ENCODE measurements at places on chromosomes 4 and X.
A peak's percentile ranks its signal among the peaks of the same experiment; 100 is the strongest.

- DNase-seq = no peak
These were observed 103.1 kb downstream of the NPNT start for GRCh38 chr4:105998171-105999063.

DNA sequence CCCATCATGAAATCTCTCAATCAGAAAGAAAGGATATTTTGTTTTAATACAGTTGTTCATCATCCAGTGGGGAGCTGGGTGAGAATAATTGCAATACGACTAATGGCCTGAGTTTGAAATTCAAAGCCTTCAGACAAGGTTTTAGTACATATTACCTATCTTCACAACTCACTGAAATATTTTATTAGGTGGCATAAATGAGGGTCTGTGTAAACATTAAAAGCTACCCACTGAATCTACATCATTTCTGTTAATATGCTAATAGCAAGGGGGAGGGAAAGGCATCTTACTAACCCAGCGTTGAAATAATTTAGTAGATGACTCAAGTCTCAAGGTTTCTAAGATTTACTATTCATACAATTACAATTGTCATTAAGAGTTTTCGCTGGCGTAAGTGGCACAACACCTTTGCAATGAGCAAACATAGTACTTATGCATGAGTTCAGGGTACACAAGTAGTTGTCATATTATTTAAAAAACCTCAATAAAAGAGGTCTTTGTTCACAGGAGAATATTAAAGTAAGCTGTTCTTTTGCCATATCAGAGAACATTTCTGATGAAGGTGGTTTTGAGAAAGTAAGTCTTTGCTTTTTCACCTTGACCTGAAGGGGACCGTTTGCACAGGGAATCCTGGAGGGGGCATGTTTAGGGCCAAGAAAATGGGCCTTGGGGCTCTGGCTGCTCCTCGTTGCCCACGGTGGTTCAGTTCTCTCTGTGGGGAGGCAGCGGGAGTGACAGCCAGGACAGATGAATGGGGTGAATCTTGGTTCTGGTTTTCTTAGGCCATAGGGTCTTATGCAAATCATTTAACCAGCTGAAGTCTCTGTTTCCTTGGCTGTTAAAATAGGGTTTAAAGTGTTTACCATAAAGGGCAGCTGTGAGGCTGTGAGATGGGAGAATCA lies 4.5 kb upstream of the RHOH start:
- DNase-seq = no peak

- DNase-seq = no peak
These were observed 17.1 kb downstream of the GAB1 start for GRCh38 chr4:143353797-143354196.

- no peak for DNase-seq
These were observed 62.9 kb downstream of the MAOA start for GRCh38 chrX:43718956-43719355.

DNA sequence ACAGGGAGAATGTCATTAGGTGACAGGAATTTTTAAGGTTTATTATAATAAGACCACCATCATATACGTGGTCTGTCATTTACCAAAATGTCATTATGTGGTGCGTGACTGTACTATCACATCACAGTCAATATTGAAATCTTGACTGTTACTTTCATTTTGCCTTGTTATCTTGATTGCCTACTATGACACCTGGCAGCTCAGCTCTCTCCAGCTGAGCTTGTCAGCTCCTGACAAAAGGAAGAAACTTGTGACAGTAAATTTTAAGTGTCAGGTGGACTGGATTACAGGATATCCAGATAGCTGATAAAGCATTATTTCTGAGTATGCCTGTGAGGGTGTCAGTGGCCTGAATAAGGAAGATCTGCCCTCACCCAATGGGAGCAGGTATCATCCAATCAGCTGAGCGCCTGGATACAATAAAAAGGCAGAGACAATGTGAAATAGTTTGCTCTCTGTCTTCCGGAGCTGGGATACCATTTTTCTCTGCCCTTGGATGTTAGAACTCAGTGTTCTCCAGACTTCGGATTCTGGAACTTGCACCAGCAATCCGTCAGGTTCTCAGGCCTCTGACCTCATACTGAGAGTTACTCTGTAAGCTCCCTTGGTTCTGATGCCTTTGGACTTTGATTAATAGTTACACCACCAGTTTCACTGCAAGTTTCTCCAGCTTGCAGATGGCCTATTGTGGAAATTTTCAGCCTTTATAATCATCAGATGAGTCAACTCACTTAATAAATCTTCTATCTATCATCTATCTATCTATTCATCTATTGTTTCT lies 1454.7 kb upstream of the IGFBP7 start:
- DNase-seq = no peak

DNA sequence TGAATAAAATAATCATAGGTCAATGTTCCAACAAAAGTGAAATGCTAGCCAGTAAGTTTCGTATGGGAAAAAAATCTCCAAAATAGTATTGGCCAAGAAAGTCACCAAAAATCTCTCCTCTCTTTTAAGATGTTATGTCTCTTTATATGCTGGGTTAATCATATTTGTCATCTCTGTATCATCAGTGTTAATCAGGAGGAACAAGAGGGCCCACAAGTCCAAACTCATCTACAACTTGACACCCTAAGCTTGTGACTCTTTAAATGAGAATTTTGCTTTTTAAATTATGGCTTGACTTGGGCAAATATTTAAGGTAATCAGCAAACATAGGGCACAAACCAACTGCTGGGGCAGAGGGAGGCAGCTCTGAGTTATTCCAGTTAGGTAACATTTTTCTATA lies 75.5 kb downstream of the AMMECR1 start:
- no peak for DNase-seq

DNA sequence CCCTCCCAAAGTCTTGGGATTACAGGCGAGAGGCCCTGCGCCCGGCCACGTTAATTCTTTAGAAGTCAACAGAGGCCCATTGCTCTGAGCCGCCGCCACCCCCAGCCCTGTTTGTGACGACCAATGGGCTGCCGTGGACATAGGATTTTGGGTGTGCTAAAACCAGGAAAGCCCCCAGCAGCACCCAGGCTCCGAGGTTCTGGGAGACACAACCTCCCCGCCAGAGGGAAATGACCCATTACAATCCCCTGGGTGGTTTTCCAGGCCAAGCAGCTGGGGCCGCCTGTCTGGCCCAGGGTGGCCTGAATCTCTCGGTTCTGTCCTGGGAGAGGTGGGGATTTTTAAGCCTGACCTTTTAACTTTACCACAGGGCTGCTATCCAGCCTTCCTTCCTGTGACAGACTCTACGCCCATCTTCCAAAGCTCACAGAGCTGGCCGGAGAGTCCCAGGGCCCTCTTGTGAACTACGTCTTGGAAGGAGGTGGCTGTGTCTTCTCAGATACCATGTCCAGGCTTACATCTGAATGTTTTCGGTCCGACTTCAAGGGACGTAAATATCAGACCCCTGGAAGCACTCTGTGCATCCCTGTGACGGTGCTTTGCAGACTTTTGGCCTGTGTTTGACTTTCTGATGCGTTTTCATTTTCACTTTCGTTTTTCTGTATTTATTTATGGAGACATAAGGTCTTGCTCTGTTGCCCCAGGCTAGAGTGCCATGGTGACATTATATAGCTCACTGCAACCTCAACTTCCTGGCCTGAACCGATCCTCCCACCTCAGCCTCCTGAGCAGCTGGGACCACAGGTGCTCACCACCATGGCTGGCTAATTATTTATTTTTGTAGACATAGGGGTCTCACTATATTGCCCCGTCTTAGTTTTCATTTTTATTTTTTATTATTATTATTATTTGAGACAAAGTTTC lies 36.0 kb downstream of the P2RY8 start:
- no peak for DNase-seq

- DNase-seq = no peak
These were observed 66.0 kb upstream of the GEMIN8 start for GRCh38 chrX:14095702-14096101.

- DNase-seq = no peak
These were observed 527 bp downstream of the NOA1 start for GRCh38 chr4:56976837-56977320.

DNA sequence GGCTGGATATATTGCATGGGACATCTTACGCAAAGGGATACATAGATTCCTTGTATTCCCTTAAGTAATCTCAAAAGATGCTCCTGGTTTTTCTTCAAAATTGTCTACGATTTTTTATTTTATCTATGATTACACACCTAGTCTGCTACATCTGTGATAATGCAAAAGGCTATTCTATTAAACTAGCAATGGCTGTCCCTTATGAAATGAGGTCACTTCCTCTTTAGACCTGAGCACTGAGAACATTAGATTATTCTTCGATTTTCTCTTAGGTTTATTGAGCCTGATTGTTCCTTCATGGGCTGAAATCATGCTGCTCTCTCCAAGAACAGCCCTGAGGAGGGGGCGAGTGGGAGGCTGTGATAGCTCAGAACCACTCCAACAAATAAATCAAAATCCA lies 126.8 kb upstream of the ENPP6 start:
- DNase-seq = no peak

DNA sequence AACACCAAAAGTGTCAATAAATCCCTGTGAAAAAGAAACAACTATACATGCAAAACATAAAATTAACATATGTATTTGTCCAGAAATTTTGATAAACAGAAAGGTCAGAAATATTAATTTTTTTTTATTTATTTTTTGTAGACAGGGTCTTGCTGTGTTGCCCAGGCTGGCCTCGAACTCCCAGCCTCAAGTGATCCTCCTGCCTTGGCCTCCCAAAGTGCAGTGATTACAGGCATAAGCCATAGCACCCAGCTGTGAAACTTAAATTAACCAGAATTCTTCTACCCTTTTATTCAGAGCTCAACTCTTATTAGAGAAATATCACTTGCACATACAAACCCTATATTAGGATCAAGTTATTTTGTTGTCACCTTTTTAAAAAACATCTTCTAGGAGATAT lies 16.2 kb downstream of the ANAPC10 start:
- no peak for DNase-seq

- DNase-seq = peak; percentile 90
These were observed 973 bp downstream of the ADAMTS3 start for GRCh38 chr4:72567821-72568675.

DNA sequence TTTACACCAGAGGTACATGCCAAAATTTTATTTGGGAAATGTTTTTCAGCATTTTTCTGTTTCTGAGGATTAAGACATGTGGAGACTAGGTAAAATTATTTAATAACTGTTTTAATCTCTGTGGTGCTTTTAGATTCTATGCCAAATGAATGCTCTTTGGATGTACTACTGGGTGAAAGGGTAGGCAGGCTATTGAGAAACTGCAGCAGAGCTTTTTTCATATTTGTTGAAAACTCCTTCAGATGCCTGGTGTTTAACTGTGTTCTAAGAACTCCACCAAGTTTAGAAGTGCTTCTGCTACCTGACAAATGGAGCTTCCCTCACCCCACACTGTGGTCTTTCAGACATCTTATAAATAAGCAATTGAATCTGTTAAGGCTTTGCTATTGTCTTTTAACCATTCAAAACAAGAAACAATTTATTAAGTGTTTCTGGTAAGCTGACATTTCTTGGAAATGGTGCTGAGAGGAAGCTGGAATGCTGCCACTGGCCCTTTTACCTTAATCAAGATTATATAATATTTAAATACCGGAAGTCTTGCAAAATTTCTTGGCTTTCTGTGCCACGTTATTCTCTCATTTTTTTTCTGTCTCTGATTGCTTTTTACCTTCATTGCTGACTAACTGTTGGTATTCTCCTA lies 51.2 kb upstream of the CYSLTR1 start:
- DNase-seq = no peak

DNA sequence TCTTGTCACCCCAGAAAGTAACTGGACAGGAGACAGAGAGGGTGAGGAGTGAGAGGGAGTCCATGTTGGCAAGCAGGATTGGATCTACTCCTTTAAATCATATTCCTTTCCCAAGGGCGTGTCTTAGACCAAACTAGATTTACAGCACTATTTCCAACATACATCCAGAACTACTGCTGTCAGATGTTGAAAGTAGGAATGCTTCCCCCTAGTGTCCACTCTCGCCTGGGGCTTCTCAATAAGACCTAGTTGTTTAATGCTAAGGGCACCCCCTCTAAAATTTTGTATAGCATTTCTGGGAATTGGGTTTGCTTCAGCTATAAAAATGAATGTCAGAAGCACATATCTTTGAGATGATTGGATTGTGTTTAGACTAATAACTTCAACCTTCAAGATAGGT lies 13.3 kb downstream of the OFD1 start:
- DNase-seq = no peak

DNA sequence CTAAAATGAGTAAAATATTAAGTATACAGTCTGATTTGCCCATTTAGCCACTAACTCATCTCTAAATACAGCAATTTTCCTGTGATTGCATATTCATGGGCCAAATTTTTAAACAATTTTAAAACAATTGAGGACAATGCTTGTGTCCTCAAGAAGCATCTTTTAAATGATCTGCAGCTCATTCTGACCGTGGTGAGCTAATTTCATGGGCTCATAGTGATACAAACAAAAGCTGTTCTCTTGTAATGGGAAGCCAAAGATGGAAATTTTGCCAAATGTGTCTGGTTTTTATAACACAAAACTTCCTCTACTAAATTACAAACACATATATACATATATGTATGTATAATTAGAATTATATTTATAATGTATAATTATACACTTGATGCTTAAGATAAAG lies 39.7 kb downstream of the HMGB2 start:
- no peak for DNase-seq

DNA sequence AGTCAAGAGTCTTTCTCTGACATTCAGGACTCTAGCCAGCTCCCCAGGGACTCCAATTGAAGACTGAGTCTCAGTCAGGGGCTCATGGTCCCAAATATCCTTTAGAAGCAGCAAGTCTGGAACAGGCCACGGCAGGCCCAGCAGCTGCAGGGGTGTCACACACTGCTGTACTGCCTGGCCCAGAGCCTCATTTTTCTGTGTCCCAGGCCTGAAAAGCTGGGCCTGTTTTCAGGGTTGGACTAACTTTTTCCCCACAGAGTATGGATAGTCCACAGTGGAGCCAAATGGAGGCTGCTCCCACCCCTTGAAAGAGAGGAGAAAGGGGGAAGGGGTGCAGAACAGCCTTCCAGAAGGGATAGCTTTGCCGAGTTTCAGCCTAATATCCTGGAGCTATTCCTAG lies 146.8 kb upstream of the NALF2 start:
- DNase-seq = no peak

DNA sequence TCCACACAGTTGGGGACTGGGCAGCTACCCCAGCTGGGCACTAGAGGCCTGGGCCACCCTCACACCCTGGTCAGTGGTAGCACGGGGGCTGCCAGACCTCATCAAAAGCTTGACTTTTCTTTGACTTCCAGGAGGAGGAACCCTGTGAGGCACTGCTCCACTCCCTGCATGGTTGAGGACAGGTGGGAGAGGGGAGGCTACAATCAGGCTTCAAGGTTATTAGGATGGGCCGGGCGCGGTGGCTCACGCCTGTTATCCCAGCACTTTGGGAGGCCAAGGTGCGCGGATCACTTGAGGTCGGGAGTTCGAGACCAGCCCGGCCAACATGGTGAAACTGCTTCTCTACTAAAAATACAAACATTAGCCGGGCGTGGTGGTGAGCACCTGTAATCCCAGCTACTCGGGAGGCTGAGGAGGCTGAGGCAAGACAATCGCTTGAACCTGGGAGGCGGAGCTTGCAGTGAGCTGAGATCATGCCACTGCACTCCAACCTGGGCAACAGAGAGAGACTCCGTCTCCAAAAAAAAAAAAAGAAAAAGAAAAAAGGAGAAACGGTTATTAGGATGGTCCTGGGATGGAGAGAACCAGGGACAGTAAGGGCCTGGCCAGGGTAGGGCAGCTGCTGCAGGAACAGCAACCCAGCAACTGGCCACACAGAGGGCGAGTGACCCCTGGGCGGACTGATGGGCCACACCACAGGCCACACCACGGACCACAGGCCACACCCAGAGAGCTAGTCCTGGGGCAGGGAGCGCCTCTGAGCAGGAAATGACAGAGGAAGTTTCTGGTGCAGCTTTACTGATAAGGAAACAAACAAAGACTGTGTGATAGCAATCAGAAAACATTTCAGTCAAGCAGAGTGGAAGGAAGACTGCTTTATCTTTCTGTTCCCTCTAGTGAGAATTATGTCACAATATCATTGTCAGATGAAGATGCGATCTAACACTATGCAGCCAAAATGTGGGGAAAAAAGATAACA lies 20.5 kb upstream of the OPN1LW start:
- DNase-seq = no peak
